ENCODE measurements at places on chromosomes 1 and 21. TPM values are rescaled to one million over a fixed set of nuclear protein-coding genes. Genes with fewer than 3 reads are reported as not detected.

The AMY1C gene
- not detected for total RNA-seq

The MIXL1 gene
- not detected for total RNA-seq

The RNU1-1 gene
- 5,169 TPM for total RNA-seq

The CD1B gene
- not detected for total RNA-seq

The CFAP141 gene
- total RNA-seq: not detected

The OR2T35 gene
- not detected for total RNA-seq

DNA sequence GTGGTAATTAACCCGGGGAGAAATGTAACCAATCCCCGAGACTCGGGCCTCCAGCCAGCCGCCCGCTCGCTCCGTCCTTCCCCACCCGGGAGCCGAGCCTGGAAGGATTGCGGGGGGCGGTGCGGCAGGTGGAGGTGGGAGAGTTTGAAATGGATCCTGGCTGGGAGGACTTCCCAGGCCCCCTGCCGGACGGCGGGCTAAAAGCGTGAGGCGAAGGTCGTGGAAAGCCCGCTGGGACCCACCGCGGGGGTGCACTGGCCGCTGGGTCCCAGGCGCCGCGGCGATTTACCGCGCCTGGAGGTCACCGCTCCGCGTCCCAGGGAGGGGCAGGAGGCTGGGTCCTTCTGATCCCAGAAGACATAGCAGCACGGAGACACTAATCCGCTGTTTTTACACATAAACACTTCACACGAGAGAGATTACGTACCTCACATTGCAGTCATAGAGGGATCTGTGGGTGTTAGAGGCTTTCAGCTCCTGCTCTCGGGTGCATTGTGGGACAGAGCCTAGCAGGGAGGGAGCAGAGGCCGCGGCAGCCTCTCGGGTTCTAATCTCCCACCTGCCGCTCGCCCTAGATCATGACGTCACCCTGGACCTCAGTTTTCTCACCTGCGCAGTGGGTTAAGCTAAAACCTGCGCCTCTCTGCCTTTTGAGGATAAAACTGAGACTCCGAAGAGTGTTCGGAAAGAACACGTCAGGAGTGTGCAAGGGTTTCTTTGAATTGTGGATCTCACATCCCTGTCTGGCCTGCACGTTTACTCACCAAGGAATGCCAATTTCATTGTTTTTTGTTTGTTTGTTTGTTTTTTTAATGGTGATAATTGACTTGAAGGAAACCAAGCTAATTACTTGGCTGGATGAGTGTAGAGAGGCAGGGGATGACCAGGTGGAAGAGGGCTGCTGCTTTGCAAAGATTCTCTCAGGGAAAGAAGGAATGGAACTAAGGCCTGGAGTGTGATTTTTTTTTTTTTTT, 17.1 kb upstream of the TMEM9 start:
- DNase-seq: peak; percentile 71
- no peaks in the 10 kb centered on the region for H3K36me3 ChIP-seq
- H3K4me1 ChIP-seq: peaks cover 16% of the 10 kb centered on the region
- H3K27me3 ChIP-seq: no peaks in the 10 kb centered on the region
- peak overlapping the region; percentile 97 for H3K27ac ChIP-seq

DNA sequence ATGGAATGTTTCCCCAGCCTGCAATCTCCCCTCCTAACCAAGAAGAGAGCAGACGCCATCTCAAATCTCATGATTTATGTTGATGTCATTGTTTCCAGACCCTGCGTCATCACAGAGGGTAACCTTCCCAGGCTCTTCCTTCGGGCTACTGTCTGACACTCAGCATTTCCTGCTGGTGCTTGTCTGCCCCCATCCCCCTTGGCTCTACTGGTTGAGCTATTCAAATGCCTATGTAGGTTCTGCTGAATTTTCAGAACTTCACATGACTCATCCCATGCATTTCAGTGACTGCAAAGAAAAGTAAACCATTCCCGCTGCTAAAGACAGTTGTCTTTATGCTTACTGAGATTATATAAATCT, 24.8 kb upstream of the ITPKB start:
- H3K4me1 ChIP-seq: no peaks in the 10 kb centered on the region
- no peak overlapping the region for H3K4me3 ChIP-seq
- no peaks in the 10 kb centered on the region for H3K36me3 ChIP-seq
- no peak for DNase-seq
- H3K27ac ChIP-seq: no peak overlapping the region

GRCh38 chr1:31628931-31629556, 11.6 kb downstream of the HCRTR1 start:
- H3K27ac ChIP-seq: no peak overlapping the region
- H3K36me3 ChIP-seq: no peaks in the 10 kb centered on the region
- peaks cover 20% of the 10 kb centered on the region for H3K4me1 ChIP-seq

- no peak overlapping the region for H3K27ac ChIP-seq
- no peaks in the 10 kb centered on the region for H3K27me3 ChIP-seq
These were observed 5.1 kb downstream of the KCNJ15 start for GRCh38 chr21:38261851-38262250.

GRCh38 chr1:167641786-167642500, 11.9 kb downstream of the RCSD1 start:
- no peak overlapping the region for H3K4me3 ChIP-seq
- H3K27ac ChIP-seq: no peak overlapping the region
- no peak for DNase-seq
- H3K36me3 ChIP-seq: no peaks in the 10 kb centered on the region
- H3K27me3 ChIP-seq: no peaks in the 10 kb centered on the region

DNA sequence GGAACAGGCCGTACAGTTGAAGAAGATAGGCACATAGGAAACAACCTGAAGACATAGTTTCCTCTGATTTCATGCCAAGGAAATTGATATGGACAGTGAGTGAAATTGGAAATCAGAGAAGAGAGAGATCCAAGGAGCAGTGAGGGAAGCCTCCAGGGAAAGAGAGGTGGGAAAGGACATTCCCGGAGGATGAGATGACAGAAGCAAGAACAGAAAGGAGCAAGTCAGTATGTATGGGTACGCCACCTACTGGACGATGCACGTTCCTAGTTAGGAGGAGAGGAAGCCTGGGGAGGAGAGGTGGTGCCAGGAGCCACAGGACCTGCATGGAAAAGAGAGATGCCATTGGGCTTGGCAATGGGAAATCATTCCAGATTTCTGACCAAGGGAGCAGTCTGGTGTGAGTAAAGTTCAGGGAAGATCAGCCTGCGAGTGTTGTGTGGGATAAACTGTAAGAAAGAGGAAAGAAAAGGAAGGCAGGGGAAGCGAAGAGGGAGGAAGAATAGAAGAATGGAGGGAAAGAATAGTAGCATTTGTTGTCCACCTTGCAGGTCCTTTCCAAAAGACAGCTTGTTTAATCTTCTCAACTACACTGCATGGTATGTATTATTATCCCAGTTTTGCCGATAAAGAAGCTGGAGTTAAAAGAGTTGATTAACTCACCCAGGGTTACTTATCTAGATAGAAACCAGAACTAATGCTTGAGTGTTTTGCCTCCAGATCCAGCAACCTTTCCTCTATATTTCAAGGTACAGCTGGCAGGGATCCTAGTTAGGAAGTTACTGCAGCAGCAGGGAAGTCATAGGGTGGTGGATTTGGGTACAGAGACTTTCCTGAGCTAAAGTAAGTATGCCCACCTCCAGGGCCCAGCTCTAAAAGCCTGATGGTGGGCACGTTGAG, 27.4 kb downstream of the C1orf116 start:
- DNase-seq: no peak
- no peaks in the 10 kb centered on the region for H3K36me3 ChIP-seq
- H3K27me3 ChIP-seq: no peaks in the 10 kb centered on the region
- H3K4me1 ChIP-seq: peaks cover 21% of the 10 kb centered on the region

DNA sequence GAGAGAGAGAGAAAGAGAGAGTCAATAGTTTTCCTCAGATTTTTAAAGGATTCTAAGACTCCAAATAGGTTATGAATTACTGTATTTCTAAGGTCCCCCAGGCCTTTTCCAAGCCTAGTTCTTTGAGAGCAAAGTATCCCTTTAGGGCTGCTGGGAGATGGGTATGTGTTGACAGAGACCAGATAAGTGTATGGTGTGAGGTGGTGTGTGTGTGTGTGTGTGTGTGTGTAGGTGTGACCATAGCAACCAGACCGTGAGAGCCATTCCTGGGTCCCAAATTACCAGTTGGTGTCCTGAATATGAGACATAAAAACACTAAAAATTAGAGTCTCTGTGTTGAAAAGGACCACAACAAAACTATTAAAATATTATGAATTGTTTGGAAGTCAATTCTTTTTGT, 41.7 kb upstream of the DNAJC6 start:
- H3K36me3 ChIP-seq: no peaks in the 10 kb centered on the region
- H3K4me1 ChIP-seq: no peaks in the 10 kb centered on the region
- no peak overlapping the region for H3K27ac ChIP-seq
- no peak for DNase-seq

DNA sequence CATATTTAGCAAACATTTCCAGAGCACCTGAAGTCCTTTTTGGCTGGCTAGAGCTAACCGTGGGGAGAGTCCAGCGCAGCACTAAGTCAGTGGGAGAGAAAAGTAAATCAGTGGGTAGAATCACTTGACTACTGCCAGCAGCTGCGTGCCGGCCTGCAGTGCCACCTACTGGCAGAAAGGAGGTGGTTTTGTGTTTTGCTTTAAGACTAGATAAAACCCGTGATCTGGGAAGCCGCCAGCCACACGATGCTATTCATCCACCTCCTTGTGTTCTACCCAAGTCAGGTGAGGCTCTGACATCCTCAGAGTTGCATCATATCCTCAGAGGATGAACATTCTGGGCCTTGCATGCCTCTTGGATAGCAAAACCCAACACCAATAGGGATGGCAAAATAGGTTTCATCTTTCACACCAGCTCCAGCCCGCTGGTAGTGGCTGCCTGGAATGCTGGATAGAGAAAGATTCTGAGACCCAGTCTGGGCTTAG, 14.1 kb upstream of the HEYL start:
- DNase-seq: peak; percentile 84
- no peaks in the 10 kb centered on the region for H3K36me3 ChIP-seq
- H3K27me3 ChIP-seq: no peaks in the 10 kb centered on the region
- no peak overlapping the region for H3K4me3 ChIP-seq

- no peaks in the 10 kb centered on the region for H3K27me3 ChIP-seq
- no peak overlapping the region for H3K27ac ChIP-seq
- H3K4me3 ChIP-seq: no peak overlapping the region
These were observed 53.6 kb downstream of the LHX9 start for GRCh38 chr1:197970771-197971170.

All from pancreas (tissue), 10 donors.